Stimulated activated CD8-positive, alpha-beta memory T cell treated with anti-CD3 and anti-CD28 coated beads, Interleukin-15, amount 100 ng/mL, for 24 hours (primary cell): ENCODE measurements at places on chromosomes 7 and 10.

DNA sequence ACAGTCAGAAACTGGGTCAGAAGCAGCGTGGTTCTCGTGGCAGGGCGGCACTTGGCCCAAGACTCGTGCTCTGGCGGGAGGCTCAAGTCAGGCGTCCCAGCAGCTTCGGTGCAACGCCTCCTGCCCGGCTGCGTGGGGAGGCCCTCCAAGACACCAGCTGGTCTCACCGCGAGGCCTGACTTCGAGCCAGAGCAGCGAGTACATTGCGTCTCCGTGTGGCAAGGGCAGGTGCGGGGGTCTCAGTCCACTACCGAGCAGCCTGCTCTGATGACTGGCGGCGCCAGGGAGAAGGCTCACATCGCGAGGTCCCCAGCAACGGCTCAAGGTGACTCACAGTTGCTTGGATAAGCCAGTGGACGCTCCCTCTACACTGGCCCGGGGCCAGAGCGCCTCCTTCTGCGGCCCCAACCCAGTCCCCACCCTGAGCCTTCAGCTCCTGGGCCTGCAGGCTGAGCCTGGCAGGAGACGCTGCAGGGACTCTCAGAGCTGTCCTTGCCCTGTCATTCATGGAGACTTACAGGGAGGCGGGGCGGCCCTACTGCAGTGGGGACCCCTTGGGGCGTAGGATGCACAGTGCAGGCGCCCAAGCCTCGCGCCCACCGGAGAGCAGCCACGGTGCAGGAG lies 41.9 kb upstream of the PRKAR1B start:
- DNase-seq: no peak

DNA sequence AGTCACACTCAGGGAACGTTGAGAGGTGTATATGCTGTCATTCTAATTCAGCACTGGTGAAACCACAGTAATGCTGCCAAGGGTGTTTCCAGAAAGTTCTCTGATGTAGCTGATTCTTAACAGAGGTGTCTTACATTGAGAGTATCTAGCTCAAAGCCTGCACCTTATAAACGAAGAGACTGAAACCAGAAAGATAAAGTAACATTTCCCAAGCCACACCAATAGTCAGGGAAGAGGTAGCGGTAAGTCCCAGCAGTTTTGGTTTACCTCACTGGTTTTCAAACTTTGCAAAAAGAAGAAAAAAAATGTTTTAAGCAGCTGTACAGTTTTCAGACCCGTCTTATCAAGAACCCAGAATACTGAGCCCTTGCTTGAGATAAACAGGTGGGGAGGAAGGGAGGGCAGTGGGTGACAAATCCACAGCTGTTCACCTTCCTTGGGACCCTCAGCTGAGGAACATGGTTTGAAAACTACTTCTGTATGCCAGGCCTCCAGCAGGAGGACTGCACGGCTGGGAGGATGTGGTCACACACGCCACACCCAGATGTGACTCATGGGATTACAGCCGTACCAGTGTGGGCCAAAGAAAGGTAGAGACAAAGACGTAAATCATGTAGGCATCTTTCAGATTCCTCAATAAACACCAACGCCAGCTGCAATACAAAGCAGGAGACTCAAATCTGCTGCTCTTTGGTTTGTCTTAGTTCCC lies 63.9 kb upstream of the GSDME start:
- DNase-seq: peak; percentile 29

- DNase-seq: no peak
These were observed 102.7 kb downstream of the AGMO start for GRCh38 chr7:15459018-15459615.

GRCh38 chr10:119248681-119249080 lies 41.3 kb downstream of the GRK5 start:
- DNase-seq: no peak

GRCh38 chr10:104288355-104288754 lies 19.4 kb downstream of the GSTO2 start:
- no peak for DNase-seq

- no peak for DNase-seq
These were observed 309.3 kb downstream of the TCERG1L start for GRCh38 chr10:131002031-131002861.

GRCh38 chr10:125123476-125124114 lies 36.8 kb downstream of the CTBP2 start:
- DNase-seq: no peak

DNA sequence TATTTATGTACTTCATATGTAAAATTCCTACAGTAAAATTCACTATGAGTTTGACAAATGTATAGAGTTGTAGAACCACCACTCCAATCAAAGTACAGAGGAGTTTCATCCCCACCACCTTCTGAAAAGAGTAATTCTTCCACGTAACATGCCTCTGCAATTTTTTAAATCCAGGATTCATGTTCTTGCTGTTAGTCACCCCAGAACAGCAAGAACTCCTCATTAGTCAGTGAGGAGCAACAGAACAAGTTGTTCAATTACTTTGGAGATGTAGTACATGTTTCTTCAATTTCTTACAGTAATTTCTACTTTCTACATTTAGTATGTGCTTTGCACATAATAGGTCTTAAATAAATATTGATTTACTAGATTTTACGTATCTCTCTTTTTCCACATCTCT lies 248.1 kb downstream of the ABCA13 start:
- DNase-seq: no peak

GRCh38 chr7:22348379-22348778 lies 8.6 kb downstream of the RAPGEF5 start:
- DNase-seq: no peak

DNA sequence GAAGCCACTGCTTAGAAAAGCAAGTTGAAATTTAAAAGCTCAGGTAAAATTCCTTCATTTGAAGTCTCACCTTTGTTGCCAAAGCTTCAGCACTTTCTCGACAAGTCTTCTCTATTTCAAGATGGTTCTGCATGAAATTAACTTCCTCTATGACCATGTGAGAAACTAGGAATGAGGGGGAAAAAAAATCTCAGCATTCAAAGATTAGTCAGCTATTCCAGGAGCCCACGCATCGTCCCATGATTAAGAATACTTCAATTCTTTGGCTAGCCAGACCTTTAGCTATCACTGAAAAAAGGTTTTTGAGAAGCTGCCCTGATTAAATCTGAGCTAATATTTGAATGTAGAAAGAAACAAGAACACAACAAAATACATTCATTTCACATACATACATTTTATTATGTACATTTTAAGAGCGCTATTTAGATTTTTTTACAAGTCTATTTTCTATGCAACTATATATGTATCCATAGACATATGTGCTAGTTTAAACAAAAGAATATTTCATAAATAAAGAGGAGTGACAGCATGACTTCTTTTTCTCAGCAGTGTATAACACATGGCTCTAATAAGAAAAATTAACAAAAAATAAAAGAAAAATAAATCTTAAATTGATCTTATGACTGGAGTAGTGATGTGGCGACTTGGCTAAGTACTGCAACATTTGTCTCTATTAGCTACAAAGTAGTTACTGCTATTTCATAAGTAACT lies 44.8 kb downstream of the SHTN1 start:
- DNase-seq: no peak

DNA sequence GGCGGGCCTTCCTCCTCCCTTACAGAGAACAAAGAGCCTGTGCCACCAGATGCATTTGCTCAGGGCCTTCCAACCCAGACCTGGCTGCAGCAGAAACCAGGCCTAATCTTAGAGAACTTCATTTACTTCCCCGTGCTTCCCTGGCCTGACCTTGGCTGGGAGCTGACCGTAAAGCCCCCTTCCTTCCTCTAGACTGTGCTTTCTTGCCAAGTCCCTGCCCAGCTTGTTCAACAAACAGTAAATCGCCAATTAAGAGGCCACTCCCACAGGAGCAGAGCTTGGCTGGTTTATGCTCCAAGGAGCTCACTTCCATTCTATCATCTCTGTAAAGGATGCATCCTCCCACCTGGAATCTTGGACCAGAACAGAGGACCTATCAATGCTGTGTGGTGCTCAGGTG lies 110.9 kb downstream of the COL13A1 start:
- DNase-seq: no peak

DNA sequence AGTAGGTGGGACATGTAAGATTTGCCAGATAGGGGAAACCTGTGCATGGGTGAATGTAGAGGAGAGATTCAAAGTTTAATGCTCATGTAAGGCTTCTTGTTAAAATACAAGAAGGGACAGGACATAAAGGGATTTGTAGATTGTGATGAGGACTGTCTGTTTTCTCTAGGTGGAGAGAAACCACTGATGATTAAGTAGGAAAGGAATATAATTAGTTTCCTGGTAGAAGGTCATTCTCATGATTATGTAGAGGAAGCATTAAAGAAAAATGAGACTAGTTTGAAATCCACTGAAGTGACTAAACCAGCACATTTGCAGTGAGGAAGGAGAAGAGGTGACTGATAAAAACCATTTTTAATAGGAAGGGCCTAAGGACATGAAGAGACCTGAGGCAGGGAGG lies 19.6 kb upstream of the MACC1 start:
- DNase-seq: no peak

DNA sequence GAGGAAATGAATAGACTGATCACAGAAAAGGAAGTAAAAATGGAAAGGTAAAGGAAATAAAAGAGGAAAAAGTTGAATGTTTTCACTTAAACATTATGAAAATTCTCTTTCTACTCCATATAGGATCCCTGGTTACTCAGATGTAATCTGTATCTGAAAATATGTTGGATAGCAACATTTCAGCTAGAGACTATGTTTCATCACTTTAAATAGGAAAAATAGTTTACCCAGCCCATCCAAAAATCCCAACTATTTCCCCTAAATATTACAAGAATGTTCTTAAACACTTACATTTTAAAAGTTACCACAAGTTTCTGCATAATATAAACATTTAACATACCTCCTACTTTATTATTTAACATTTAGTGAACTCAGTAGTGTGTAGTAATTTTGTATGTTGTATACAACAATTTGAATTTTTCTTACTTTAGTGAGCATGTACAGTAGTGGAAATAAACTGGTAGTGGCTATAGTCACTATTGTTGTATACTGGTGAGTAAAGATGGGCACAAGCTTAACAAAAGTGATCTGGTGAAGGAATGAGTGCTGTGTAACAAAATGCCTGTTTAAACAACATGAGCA lies 27.1 kb downstream of the SLF2 start:
- no peak for DNase-seq

DNA sequence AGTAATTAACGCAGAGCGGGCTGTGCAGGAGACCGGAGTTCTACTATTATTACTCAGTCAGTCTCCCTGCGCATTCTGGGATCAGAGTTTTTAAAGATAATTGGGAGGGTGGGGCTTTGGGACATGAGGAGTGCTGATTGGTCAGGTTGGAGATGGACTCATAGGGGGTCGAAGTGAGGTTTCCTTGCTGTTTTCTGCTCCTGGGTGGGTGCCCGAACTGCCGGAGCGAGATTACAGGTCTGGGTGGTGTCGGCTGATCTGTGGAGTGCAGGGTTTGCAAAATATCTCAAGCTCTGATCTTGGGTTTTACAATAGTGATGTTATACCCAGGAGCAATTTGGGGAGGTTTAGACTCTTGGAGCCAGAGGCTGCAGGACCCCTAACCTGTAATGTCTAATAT lies 3.9 kb upstream of the LRRC27 start:
- DNase-seq: no peak

DNA sequence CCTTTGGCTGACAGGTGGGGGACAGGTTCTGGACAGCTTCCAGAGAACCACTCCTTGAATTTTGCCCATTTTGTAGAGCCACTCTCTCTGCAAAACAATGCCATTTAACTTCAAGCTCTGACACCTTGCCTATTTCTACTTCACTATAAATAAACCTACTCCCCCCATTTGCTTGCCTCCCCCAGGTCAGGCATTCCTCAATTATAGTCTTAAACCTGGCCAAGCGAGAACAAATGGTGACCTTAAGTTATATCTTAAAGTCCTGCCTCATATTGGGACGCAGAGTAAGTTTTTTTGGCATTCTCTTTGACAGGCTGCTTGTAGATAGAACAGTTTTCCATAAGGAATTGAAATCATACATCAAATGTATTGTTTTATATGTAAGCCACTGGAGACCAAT lies 706.9 kb downstream of the LRMDA start:
- DNase-seq: no peak

- DNase-seq: no peak
These were observed 97.7 kb downstream of the BTRC start for GRCh38 chr10:101451667-101452069.

GRCh38 chr10:58813573-58813972 lies 300.9 kb downstream of the BICC1 start:
- DNase-seq: no peak

DNA sequence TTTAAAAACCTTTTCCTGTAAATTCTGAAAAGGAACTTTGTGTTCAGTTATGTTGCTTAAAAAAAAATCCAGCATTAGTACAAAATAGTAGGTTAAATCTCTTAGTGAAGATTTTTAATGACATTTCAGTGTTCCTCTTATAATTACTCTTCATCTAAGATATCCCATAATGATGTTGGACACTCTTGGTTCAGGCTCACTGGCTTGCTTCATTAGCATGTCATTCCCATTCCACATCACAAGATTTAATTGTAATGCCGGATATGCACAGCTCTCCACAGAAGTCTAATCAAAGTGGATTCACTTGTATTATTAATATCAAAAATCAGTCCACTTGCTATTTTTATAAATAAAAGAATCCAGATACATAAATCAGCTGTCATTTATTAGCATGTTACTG lies 180.0 kb upstream of the MDFIC start:
- DNase-seq: no peak

DNA sequence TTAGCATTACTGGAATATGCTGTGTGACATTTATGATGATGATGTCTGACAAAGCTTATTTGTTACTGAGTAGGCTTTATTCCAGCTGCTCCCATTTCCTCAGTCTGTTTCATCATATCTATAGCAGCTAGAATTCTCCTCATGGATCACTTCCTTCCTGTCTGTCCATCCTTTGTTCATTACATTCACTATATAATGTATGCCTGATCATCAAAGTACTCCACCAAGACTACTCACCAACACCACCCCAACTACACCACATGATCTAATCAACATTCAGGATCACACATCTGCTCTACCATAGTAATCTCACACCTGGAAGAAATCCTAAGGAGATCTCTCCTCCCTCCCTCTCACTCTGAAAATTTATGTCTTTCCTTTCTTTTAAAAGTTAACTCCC lies 61.3 kb downstream of the APBB1IP start:
- no peak for DNase-seq

DNA sequence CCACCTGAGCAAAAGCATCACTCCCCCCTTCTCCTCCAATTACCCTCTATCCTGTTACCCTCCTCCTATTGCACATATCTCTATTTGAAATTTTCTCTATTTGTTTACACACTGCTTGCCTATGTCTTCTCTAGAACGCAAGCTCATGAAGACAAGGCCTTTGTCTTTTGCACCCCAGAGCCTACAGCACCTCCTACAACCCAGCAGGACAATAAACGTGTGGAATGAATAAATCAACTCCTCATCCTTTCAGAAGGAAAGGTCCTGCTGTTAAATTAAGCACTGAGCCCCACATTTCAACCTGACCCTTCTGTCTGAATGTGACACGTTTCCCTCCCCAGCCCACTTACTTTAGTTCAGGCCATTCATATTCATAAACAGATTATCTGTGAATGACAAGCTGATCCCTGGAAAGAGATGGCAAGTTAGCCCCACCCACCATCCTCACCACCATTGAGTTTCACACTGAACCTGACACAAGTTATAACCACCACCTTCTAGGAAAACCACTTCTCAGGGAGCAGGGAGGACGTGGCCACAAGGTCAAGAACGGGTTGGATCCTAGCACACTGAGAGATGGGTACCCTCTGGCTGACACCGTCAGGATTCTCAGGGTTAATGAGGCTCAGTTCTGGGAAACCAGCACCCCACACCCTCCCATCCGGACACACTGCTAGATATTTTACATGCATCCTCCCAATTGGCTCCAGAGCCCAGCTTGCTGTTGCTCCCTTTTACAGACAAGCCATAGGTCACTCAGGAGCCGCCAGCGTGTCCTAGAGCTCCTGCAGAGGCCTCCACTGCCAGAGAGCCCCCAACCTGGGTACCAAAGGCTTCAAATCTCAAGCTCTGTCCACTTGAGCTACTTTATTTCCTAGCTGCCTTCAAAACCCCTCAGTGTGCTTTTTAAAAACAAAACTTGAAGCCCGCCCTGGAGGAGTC lies 934 bp downstream of the PRTFDC1 start:
- no peak for DNase-seq
